ENCODE measurements at places on chromosomes 2 and 18.

DNA sequence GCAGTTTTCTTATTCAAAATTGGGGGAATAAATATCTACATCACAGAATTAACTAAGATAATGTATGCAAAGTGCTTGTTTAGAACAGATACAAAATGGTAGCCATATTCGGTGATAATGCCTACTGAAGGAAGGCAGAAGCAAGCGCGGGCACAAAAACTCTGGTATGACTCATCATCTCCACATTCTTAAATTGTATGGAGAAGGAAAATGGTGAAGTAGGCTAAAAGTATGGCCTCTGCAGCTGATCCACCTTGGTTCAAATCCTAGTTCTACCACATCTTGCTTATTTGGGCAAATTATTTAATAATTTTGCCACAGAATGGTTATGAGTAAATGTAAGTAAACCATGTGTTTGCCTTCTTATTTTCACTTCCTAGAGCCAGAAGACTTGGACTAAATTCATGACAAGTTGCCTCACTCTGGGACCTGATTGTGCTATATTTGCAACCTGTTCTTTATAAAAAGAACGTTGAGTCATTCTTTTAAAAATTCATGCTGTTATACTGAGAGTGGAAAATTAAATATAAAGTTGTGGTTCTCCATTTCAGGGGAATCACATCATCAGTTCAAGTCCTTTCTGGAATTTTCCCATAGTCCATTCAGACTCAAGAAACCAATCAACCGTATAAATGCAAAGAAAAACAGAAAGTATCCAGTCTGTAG, 9.0 kb upstream of the CDK15 start:
- DNase-seq: no peak

DNA sequence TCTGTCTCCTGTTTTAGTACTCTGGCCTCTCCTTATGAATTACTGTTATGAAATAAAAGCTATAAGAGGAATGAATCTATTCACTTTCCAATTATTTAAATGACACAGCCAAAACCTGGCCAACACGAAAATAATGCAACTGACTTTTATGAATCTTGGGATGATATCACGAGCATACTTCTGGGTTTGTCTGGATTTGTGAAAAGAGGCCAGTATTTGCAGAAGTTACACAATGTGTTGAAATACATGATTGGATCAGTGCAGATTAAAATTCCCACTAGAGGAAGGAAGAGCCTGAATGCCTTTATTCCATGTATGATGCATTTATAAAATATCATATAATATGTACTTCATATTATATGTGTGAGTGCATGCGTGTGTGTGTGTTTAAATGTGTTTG, 418.2 kb downstream of the GRB14 start:
- no peak for DNase-seq

DNA sequence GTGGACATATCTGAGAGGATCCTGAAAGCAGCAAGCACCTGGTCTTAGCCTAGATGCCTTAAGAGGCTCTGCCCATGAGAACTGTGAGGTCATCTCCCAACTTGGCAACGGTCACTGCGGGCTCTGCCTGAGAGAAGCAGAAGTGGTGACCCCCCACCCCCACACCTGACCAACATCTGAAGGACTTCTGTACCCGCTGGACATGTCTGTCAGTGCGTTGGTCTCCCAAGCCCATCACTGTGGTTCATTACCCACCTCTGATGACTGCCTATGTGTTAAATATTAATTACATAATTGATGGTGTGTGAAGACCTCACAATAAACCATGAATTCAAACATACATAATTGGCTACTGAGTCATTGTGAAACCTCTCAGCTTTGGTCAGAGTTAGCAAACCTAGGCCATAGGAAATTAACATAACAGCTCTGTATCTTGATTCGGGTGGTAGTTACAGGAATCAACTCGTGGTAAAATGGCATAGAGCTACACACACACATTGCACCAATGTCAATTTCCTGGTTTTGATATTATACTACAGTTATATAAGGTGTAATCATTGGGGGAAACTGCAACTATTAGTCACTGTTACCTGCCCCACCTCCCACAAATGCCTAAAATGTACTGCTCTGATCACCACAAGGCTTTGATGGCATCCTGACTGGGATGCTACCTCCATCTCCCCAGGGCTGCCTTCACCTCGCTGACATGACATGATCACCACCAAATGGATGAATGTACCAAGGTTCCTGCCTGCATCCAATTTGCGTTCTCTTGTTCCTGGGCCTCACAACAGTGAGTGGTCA, 4.3 kb upstream of the GALNT1 start:
- DNase-seq: no peak

DNA sequence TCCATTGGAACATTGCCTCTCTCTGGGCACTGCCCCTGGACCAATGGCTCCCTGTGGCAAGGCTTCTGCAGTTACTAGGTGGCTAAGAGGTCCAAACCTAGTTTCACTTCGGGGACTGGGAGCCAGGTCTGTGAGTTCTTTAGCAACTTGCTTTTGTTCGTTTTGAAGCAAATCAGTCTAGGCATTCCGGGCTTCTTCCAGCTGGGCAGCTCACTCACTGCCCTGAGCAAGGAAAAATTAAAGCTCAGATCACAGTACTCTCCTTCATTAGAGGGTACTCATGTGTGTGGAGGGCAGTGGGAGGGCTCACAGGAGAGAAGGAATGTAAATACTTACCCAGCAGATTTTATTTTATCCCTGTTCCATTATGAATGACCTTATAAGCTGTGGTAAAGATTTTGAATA, 80.3 kb downstream of the SPP2 start:
- DNase-seq: no peak

DNA sequence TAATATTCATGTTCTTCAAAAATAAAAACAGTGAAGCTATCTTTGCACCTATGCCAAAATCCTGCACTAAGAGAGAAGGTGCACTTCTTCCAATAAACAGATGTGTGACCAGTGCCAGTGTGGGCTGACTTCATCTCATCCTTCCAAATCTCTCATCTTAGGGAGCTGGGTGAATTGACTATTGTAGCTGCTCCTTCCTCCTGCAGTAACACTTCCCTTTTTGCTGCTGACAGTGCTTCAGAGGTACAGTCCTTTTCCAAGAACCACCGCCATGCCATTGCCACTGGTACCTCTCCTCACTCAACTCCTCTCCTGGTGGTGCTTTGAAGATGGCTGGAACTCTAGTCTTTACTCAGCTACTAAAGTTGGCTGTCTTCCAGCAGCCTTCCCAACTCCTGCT, 42.1 kb upstream of the ARHGAP25 start:
- DNase-seq: no peak

DNA sequence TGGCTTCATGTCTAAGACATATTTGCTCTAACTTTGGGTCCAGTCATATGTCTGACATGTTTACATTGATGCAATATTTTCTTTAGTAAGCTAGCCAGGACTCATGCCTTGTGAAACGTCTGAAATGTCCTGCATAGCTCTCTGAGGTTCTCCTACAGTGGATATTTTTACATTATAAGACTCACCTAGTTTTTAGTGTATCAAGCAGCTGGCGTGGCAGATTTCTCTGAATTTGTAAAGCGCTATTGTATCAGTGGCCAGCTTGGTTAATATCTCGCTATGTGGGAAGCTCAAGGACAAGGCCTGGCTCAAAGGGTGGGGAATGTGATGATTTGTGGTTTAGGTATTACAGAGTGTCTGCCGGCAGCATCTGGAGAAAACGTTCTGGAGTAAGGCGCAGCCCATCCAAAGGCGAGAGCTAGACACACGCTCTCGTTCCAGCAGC, 164.3 kb downstream of the LTBP1 start:
- DNase-seq: no peak

- DNase-seq: no peak
Measured at GRCh38 chr2:132270981-132271546, 109.3 kb upstream of the ANKRD30BL start.

GRCh38 chr2:105489168-105489878, 90.5 kb upstream of the FHL2 start:
- DNase-seq: no peak
